ENCODE measurements at places on chromosomes 16 and 17.
A peak's percentile ranks its signal among the peaks of the same experiment; 100 is the strongest.

DNA sequence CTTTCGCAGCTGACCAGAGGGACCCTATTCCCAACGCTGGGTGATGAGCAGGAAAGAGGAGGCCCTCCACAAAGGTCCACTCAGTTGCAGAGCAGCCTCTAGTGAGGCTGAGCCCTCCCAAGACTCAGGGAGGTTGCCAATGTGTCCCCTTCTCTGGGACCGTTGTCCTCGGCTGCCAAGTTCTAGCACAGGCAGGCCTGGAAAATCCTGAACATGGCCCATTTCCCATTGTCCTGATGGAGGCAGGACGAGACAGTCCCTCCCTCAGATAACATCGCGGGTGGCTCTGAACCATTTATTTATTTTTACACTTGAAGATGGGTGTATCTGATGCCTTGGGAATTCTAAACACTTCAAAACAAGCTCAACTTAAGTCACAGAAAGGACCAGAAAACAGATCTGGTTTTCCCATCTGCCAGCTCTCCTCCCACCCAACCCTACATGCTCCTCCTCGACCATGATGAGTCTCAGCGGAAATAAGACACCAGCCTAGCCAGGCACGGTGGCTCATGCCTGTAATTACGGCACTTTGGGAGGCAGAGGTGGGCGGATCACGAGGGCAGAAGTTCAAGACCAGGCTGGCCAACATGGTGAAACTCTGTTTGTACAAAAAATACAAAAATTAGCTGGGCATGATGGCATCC is 12.8 kb downstream of the CDIP1 start:
- H3K4me1 ChIP-seq: peaks cover 20% of the 10 kb centered on the region
- no peak for DNase-seq
- no peaks in the 10 kb centered on the region for H3K36me3 ChIP-seq

DNA sequence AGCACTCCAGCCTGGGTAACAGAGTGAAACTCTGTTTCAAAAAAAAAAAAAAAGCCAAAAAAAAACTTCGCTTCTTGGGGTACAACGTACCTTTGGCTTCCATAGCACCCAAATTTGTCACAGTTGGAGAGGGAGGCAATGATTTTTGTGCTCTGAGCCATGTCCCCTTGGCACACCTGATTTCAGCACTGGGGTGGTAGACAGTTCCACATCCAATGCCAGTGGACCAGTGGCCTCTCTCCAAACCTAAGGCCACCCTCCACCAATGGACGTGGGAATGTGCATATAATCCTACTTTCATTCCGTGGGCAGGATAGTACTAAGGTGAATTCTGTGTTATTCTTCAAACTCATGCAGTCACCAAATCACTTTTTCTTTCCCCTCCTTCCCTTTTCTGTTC is 47.5 kb downstream of the SALL1 start:
- no peak for DNase-seq
- no peaks in the 10 kb centered on the region for H3K36me3 ChIP-seq
- H3K4me3 ChIP-seq: no peak overlapping the region
- H3K27me3 ChIP-seq: peaks cover 96% of the 10 kb centered on the region
- no peaks in the 10 kb centered on the region for H3K4me1 ChIP-seq

GRCh38 chr16:1326391-1326790 is 7.1 kb upstream of the BAIAP3 start:
- H3K4me3 ChIP-seq: no peak overlapping the region
- H3K27me3 ChIP-seq: no peaks in the 10 kb centered on the region
- peaks cover 3% of the 10 kb centered on the region for H3K4me1 ChIP-seq
- H3K36me3 ChIP-seq: peaks cover 59% of the 10 kb centered on the region
- H3K27ac ChIP-seq: no peak overlapping the region
- DNase-seq: no peak

DNA sequence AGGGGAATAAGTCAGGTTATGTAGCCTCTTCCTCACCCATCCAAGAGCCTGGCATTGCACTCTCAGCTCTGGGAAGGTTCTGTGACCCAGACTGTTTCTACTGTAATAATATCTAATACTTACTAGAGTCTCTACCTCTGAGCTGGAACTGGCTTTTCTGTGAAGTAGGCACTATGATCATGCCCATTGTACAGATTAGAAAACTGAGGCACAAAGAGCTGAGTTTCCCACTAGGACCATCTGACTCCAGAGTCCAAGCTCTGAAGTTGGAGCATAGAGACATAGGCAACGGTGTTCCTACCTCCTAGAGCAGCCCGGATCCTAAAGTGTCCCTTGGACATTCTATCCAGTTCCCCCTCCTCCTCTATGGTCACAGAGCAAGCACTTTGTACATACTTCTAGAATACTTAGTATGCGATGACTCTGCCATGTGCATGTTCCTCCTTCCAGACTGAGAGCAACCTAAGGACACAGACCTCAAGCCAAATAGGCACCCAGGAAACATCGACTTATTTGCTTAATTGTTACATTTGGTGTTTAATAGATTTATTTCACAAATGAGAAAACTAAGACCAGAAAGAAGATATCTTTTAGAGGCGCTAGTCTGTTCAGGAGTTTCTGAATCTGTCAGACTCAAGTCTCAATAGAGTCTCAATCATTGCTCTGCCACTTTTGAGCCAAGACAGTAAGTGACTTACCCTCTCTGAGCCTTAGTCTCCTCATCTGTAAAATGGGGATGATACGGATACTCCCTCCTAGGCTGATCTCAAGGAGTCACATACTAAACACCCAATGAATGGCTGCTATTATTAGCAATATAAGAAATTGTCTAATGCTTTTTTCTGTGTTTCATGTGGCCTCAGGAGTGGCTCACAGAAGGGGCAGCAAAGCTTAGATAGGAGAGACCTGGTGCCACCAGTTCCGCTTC is 3.6 kb downstream of the CLEC19A start:
- H3K4me1 ChIP-seq: peaks cover 5% of the 10 kb centered on the region
- DNase-seq: no peak
- H3K36me3 ChIP-seq: no peaks in the 10 kb centered on the region
- H3K27ac ChIP-seq: no peak overlapping the region
- H3K4me3 ChIP-seq: no peak overlapping the region

DNA sequence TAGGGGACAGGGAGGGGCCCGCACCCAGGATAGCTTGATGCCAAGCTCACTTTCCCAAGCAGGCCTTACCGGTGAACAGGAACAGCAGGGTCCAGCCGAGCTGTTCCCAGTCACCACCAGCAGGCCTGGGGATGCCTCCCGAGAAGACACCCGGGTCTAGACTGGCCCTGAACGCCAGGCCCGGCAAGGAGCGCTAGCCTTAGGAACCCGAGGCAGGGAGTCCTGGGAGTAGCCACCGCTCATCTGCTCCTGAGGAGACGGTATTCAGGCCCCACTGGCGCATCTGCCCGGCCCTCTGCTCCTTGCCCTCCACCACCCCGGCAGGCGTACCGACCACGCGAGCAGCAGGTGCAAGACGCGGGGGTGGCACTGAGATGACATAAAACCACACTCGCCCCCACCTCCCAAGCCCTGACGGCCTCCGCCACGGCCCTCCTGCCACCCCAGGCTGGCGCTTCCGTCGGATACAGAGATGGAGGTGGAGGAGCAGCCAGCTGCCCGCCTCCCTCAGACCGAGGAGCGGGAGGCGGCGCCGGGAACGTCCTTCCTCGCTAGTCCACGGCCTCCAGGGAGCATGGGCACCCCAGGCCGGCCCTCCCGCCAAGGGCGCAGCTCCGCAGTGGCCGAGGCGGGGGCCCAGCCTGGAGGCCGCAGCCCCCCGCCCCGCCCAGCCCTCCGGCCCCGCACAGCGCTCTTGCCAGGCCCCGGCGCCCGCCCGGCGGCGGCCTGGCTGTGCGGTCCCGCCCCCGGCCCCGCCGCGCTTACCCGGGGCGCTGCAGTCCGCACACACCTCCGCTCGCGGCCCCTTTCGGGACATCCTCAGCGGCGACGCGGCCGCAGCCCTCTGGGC is 661 bp downstream of the GIT1 start:
- no peak overlapping the region for H3K27ac ChIP-seq
- H3K4me3 ChIP-seq: peak overlapping the region; percentile 79
- H3K36me3 ChIP-seq: peaks cover 55% of the 10 kb centered on the region

- H3K4me1 ChIP-seq: no peaks in the 10 kb centered on the region
- no peak overlapping the region for H3K4me3 ChIP-seq
- no peak for DNase-seq
- H3K27ac ChIP-seq: peak overlapping the region; percentile 3
- peaks cover 82% of the 10 kb centered on the region for H3K27me3 ChIP-seq
Measured at GRCh38 chr16:1199347-1200013, 25.6 kb downstream of the TPSG1 start.

- no peak within 1 kb of the TSS for H3K4me3 ChIP-seq
- H3K4me1 ChIP-seq: no peaks in the 10 kb centered on the region
- peak within 1 kb of the TSS; percentile 26 for H3K27ac ChIP-seq
- no peak for DNase-seq
- H3K27me3 ChIP-seq: no peaks in the 10 kb centered on the region
Measured at GRCh38 chr17:28613931-28614381, at the start of gene RSKR. RSKR (minus strand) TSS chr17:28614185; CDS start chr17:28614161, 24 bp downstream.

- DNase-seq: peak; percentile 92
- peak within 1 kb of the TSS; percentile 47 for H3K27ac ChIP-seq
- H3K4me3 ChIP-seq: peak within 1 kb of the TSS; percentile 82
- no peaks in the 10 kb centered on the region for H3K27me3 ChIP-seq
- H3K36me3 ChIP-seq: peaks cover 28% of the 10 kb centered on the region
- peaks cover 15% of the 10 kb centered on the region for H3K4me1 ChIP-seq
Measured at GRCh38 chr16:68644715-68645493, at the start of gene CDH3. CDH3 (plus strand) TSS chr16:68645310; CDS start chr16:68645380, 70 bp downstream.

DNA sequence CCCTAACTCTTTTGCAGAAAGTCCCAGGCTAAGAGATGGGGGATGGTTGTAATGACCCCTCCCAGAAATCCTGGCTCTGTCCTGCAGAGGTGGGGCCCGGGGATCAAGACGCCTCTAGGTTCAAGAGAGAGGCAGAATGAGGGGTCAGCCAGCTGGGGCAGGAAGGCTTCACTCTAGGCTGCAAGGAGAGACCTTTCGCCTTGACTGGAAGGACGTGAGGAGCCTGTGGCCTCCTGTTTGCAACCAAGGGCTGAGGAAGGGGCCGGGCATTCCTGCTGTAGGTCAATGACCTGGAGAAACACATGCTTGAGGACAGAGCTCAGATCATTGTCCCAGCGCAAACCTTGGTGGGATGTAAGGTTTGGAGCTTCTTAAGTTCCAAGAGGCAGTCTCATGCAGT is 8.7 kb upstream of the CETP start:
- no peak for DNase-seq
- no peak overlapping the region for H3K4me3 ChIP-seq
- no peaks in the 10 kb centered on the region for H3K27me3 ChIP-seq
- H3K27ac ChIP-seq: no peak overlapping the region
- H3K4me1 ChIP-seq: no peaks in the 10 kb centered on the region

GRCh38 chr17:80780381-80781198 is 211.1 kb upstream of the CHMP6 start:
- DNase-seq: no peak
- no peak overlapping the region for H3K4me3 ChIP-seq
- peaks cover 15% of the 10 kb centered on the region for H3K36me3 ChIP-seq
- H3K27ac ChIP-seq: no peak overlapping the region

- no peaks in the 10 kb centered on the region for H3K36me3 ChIP-seq
- no peak overlapping the region for H3K4me3 ChIP-seq
- H3K27ac ChIP-seq: no peak overlapping the region
- no peak for DNase-seq
- H3K4me1 ChIP-seq: no peaks in the 10 kb centered on the region
Measured at GRCh38 chr17:830950-831349, 48.8 kb downstream of the MRM3 start.

DNA sequence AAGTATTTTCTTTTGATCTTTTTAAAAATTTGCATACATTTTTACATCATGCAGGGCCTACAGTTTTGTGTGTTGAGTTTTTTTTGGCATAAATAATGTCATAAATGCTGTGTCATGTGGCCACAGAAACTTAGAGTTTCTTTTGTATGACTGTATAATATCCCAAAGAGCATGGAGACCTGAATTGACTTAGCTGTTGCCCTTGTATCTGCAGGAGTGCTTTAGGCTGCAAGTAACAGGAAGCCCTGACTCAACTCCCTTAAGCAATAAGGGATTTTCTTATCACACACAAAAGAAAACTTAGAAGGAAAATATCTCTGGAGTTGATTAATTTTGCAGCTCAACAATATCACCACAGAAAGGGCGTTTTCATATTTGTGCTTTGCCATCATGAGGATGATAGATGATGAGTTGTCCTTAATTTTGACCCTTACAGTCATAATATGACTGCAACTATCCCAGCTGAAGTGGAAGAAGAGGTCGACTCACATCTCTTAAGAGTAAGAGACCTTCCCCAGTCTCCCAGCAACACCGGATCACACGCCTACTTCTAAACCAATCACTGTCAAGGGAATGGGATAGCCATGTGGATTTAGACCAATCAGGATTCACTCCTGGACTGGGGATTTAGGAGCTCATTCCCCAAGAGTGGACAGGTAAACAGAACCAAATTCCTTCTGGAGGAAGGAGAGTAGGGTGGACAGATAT is 138.9 kb downstream of the GSG1L start:
- peaks cover 90% of the 10 kb centered on the region for H3K27me3 ChIP-seq
- H3K27ac ChIP-seq: no peak overlapping the region
- no peak overlapping the region for H3K4me3 ChIP-seq
- no peak for DNase-seq
- H3K36me3 ChIP-seq: no peaks in the 10 kb centered on the region
- no peaks in the 10 kb centered on the region for H3K4me1 ChIP-seq

- DNase-seq: no peak
- no peak overlapping the region for H3K27ac ChIP-seq
- peaks cover 60% of the 10 kb centered on the region for H3K27me3 ChIP-seq
- no peak overlapping the region for H3K4me3 ChIP-seq
- H3K36me3 ChIP-seq: no peaks in the 10 kb centered on the region
Measured at GRCh38 chr17:27664606-27664965, 33.6 kb downstream of the LGALS9 start.

DNA sequence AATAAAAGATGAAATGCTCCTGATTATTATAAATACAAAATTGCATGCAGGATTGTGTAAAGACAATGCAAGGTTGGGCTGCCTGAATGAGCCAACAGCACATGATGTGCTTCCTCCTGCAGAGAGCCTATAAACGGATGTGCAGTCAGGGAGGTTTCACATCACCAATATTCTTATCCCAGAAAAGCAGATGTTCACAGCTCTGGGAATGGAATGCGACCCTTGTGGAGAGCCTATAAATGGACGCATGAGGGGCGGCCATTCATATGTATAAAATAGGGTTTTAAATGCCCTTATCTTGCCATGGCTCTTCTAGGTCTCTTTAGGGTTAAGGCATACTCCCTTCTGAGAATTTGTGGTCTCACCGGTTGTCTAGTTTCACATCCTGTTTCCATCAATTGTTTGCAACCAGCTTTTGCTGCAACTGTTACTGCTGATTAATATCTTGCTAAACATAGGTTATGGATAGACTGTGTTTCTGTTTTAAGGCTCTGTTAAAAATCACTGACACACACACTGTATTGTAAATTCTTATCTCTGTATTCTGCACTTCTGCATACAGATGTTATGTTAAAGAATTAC is 31.9 kb downstream of the SLFN11 start:
- peaks cover 4% of the 10 kb centered on the region for H3K36me3 ChIP-seq
- no peak for DNase-seq
- peaks cover 17% of the 10 kb centered on the region for H3K27me3 ChIP-seq
- H3K4me3 ChIP-seq: no peak overlapping the region

- no peak overlapping the region for H3K27ac ChIP-seq
- H3K4me1 ChIP-seq: peaks cover 18% of the 10 kb centered on the region
- no peak overlapping the region for H3K4me3 ChIP-seq
- no peak for DNase-seq
- peaks cover 11% of the 10 kb centered on the region for H3K36me3 ChIP-seq
- H3K27me3 ChIP-seq: no peaks in the 10 kb centered on the region
Measured at GRCh38 chr17:69506489-69506888, 92.0 kb downstream of the MAP2K6 start.
